ENCODE measurements at places on chromosomes 5 and 9. TPM values are rescaled to one million over a fixed set of nuclear protein-coding genes. Genes with fewer than 3 reads are reported as not detected.

The NIPAL4 gene
- 2.4 TPM for total RNA-seq

The PHF24 gene
- under 0.01 TPM for total RNA-seq

The PCDHGA1 gene
- 0.19 TPM for total RNA-seq

The GPRIN1 gene
- 4.7 TPM for total RNA-seq

The TRPM3 gene
- 0.21 TPM for total RNA-seq

The IFNK gene
- total RNA-seq = not detected

The MCC gene
- 46.2 TPM for total RNA-seq

The PCDHB12 gene
- 0.16 TPM for total RNA-seq

The GABRA1 gene
- total RNA-seq = not detected

The LMX1B gene
- total RNA-seq = 14.0 TPM

The CCL27 gene
- not detected for total RNA-seq

The IL3 gene
- total RNA-seq = not detected

The PDE8B gene
- total RNA-seq = not detected

The NEUROG1 gene
- total RNA-seq = not detected

The AGPAT2 gene
- total RNA-seq = 37.3 TPM

The IL5 gene
- total RNA-seq = not detected

The STPG3 gene
- total RNA-seq = not detected

The SARDH gene
- total RNA-seq = 7.2 TPM

The MSMP gene
- not detected for total RNA-seq

The TGFBI gene
- 56.0 TPM for total RNA-seq

The SHC3 gene
- 0.08 TPM for total RNA-seq

The FOXD4L4 gene
- total RNA-seq = 1.2 TPM

The NR5A1 gene
- total RNA-seq = not detected
